ENCODE measurements at places on chromosomes 4 and X.
A peak's percentile ranks its signal among the peaks of the same experiment; 100 is the strongest.

DNA sequence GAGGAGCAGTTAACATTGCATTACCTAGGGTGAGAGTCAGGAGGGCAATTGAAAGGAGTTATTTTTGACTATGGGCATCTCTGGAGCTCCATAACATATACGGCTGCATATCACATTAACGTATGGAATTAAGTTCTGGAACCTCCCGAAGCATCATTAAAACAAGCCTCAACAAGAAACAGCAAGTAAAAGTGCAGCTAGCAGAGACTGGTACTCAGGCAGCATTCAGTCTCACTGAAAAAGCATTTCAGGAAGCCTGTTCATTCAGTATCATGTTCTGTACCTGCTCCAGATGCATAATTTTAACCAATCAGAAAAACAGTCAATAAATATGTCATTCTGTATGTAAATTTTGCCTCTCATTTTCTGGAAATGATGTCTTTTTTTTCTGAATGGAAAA, 299.6 kb downstream of the EPHA5 start:
- DNase-seq, result no peak

DNA sequence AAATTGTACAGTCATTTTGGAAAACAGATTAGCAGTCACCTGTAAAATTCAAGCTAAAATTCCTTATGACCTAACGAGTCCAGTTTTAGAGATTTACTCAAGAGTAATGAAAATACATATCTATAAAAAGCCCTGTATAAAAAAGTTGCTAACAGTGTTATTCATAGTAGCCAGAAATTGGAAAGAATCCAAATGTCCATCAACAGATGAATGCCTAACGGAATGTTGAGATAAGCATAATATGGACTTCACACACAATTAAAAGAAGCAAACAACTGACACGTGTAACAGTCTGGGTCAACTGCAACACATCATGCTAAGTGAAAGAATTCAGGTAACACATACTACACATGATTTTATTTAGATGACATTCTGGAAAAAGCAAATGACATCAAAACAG, 584.8 kb upstream of the AGA start:
- DNase-seq, result no peak

- DNase-seq, result no peak
These were observed 2.7 kb downstream of the ENPP6 start for GRCh38 chr4:184214931-184215330.

GRCh38 chr4:161291222-161291621, 872.6 kb downstream of the FSTL5 start:
- no peak for DNase-seq

DNA sequence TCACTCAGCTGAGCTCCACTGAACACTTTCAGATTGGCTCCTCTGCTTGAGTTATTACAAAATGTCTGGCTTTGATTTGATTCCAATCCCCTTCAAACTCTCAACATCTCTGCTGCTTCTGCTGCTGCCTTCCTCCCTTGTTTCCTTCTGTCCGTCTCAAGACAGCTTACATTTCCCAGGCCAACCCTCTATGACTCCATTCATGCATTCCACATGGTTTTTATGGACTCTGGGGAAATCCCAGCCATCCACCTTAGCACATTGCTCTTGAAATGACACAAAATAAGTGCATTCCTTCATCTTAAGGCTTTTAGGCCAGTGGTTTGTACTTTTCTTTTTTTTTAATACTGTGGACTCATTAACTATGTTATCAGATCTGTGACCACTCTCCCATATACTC, 68.5 kb upstream of the TMEM164 start:
- no peak for DNase-seq

- DNase-seq, result peak; percentile 28
These were observed 27.4 kb downstream of the ABLIM2 start for GRCh38 chr4:8131210-8131609.

GRCh38 chr4:24734511-24734910, 60.9 kb upstream of the SOD3 start:
- DNase-seq, result no peak

GRCh38 chrX:848386-848785, 217.8 kb downstream of the SHOX start:
- no peak for DNase-seq

DNA sequence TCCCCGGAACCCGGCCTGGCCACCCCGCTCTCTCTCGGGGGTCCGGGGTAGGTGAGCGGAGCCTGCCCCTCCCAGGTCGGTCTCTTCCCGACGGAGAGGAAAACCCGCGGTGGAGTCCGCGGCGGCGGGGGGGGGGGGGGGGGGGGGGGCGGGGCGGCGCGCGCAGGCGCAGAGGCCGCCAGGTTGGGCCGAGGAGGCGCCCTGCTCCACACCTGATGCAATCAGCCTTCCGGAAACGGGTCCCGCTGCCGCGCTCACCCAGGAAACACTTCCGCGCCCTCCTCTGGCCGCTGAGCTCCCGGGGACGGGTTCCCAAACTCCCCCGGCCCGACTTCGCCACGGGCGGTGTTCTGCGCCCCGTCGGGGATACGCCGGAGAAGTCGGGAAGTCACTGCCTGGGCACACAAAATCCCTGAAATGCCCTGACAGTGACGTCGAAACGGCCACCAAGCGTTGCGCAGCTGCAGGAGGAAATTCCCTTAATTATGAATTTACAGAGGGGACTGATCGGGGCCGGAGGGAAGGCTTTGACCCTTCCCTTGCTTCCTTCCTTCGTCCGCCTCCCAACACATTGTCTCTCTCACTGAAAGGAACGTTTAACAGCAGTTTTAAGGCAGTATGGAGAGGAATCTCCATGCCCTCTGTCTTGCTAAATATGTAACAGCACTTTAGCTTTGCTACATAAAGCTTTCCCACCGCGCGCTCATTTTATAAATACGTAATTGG, 2.1 kb upstream of the APBB2 start:
- DNase-seq, result peak; percentile 67

DNA sequence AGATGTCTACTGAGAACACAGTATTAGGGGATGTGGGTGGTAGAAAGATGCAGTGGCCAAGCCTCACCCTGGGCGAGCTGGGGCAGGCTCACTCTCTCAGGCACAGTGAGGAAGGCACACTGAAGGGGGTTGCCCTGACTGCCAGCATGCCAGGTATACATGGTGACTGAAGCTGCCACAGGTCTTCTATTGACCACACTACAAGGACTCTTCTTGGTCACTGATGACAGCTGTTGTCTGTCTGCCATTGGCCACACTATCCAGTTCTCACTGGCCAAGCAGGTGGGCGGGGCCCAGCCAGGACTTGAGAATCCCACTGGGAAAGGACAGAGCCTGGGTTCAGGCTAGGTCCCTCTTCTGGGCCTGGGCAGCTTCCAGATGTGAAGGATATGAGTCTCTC, 39.7 kb upstream of the TBC1D14 start:
- DNase-seq, result no peak

GRCh38 chr4:85783483-85783882, 308.5 kb downstream of the ARHGAP24 start:
- DNase-seq, result no peak

DNA sequence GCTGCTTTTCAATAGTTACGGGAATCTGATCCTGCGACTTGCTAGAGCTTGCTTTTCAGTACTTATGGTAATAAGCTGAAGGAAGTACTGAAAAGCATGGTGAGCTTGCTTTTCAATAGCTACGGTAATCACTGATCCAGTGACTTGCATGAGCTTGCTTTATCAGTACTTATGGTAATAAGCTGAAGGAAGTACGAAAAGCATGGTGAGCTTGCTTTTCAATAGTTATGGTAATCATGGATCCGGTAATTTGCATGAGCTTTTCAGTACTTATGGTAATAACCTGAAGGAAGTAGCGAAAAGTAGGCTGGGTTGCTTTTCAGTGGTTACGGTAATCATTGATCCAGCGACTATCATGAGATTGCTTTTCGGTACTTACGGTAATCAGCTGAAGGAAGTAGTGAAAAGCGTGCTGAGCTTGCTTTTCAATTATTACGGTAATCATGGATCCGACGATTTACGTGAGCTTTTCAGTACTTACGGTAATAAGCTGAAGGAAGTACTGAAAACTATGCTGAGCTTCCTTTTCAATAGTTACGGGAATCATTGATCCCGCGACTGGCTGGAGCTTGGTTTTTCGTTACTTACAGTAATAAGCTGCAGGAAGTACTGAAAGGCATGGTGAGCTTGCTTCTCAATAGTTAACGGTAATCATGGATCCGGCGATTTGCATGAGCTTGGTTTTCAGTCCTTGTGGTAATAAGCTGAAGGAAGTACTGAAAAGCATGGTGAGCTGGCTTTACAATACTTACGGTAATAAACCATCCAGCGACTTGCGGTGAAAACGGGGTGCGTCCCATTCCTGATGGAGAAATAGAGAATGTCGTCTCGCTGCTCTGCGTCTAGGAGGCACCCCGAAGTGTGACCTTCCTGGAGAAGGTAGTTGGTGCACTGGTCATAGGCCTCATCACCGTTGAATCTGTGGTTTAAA, 6.5 kb downstream of the CRLF2 start:
- DNase-seq, result no peak

Measured in head of caudate nucleus (tissue), 42 donors.